Stimulated activated CD4-positive, alpha-beta T cell treated with anti-CD3 and anti-CD28 coated beads, Interleukin-4, amount 100 ng/mL, for 1 hour (primary cell): ENCODE measurements at places on chromosomes 2 and 18.

DNA sequence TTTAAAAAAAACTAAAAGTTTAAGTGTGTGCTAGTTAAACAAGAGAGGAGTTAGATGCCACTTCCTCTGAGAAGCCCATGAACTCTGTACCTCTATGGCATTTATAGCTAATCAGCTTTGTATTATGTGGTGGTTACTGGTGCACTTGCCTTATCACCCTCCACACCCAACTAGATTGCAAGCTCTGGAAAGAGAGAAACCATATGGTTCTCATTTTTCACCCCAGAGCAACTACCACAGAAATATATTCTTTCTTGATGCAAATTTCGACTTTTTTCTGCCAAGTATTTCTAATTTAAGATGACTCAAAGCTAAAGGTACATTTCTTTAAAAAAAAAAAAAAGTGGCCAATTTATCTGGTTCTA lies 24.2 kb downstream of the RAPH1 start:
- no peak for DNase-seq

DNA sequence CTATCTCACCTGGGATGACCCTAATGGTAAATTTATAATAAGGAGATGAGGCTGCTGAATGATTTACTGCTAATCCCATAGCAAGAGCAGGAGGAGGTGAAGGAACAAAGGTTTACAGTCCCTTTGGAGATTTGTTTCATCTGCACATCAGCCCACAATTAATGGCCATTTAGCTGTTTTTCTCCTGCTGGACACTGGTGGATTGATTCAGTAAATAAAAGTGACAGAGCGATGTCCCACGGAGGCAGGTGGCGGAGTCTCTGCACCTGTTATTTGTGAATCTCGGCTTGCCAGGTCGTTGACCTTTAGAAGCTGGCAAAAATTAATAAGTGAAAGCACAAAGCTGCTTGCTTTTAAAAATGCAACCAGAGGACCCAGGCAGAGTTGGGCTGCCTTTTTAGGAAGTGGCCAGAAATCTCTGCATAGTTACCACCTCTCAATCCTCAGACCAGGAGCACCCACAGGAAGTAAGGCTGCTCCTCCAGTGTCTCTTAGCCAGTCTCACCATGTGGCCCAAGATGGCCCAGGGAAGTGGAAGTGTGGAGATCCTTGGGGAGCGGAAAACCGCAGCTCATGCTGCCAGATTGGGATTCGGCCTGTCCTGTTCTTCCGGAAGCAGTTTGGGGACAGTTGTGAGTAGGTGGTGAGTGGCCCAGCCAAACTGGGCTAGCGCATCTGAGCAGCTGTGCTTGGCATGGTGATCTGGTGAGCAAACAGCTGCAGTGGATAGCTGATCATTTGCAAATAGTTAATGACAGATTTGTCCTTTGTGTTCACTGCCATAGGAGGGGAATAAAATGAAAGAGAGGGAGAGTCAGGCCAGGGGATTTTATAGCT lies 1005.7 kb upstream of the PIK3C3 start:
- DNase-seq: no peak

DNA sequence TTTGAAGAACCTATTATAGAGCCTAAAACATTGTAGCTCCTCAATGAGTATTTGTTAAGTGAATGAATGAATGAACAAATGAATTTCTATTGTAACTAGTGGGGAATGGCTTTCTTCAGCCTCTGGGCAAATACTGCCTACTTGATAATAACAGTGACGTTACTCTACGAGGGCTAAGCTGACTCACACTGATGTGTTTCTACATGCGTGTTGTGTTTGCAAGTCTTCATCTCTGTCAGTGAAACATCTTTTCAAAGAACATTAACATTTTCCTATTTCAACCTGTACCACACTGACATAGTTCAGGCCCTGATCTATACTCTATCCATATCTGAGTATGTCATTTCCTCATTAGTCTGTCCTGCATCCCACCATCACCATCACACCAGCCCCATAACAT lies 319.9 kb upstream of the ACVR2A start:
- DNase-seq: no peak

DNA sequence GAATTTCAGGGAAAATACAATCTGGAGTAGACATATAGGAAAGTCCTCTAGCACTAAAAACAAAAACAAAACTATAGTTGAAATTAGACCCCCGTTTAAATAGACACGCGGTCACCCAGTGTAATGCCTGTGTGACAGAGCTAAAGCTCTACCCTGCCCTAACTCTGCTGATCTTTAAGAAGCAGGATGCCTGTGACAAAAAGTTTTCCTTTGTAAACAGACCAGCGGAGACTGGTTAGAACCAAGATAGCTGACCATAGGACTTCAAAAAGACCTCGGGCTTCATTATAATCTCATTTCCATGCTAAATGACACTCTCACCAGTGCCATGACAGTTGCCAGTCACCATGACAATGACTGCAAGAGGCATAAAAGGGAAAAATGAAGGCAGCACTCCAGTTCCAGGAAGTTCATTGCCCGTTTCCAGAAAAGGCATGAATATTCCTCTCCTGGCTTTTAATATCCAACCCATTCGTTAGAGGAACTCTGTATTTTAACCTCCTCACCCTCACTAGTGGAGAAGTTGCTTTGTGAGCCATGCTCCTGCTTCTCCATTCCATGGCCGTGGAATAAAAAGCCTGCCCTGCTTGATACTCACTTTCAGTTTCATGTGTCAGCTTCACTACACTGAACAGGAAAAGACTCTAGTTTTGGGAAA lies 157.2 kb upstream of the COPS8 start:
- DNase-seq: no peak

DNA sequence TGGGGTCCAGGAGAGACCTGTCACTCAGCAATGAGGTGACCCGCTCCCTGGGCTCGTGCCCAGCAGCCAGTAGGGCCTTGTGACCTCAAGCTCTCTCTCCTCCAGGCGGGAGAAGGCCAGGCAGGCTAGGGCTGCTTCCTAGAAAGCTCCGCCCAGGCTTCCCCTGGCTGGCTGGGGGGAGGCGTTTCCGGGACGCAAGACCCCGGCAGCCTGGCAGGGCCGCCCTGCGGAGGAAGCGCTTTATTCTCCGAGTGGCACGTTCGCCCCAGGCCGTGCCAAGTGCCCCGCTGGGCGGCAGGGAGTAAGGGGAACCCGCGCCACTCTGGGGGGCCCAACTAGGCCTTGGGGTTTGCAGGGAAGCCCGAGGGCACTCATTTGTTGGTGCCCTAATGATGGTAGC lies 21.2 kb upstream of the EPAS1 start:
- DNase-seq: peak; percentile 2

DNA sequence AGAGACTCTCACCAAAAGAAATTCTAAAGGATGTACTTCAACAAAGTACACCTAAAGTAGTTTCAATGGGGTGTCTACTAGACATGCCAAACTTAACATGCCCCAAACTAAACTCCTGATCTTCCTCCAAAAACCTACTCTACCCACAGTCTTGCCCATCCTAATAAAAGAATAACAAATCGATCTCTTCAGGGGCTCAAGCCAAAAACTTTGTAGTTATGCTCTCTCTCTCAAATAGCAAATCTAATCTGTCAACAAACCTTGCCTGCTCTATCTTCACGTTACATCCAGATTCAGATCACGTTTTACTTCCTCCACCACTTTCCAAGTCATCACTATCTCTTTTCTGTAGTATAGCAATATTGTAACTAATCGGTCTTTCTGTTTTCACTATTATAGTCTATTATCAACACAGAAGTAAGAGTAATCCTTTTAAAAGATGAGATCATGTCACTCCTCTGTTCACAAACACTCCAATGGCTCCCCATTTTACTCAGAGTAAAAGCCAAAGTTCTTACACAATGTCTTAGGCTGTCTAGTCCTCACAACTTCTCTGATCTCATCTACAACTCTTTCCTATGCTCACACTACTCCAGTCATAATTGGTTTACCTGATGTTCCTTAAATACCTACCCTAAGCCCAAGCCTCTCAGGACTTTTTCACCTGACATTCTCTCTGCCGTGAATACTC lies 79.9 kb downstream of the THADA start:
- no peak for DNase-seq

GRCh38 chr2:208820014-208820688 lies 413.6 kb downstream of the PTH2R start:
- no peak for DNase-seq

DNA sequence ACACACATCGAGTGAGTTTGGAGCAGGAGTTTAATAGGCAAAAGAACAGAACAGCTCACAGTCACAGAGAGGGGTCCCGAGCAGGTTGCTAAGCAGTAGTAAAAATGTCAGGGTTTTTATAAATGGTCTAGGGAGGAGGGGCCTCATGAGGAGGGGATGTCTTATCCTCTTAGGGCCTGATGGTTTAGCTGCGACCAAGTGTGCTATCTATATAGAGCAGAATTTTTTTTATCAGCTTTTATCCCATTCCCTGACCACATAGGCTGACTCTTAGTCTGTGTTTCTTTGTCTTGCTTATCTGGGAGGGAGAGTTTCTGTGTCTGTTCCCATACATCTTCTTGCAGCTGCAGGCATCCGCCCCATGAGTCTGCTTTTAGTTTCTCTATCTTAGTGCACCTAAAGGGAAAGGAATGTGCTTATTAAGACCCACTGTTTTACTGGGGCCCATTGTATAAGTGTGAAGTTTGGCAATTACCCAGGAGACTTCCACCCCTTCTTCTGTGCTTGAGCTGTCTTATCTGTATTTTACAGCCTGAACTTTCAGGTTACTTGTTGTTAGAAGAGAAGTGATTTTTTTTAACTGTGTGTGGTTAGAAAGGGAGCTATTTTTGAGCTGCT lies 30.4 kb upstream of the GMCL1 start:
- no peak for DNase-seq

DNA sequence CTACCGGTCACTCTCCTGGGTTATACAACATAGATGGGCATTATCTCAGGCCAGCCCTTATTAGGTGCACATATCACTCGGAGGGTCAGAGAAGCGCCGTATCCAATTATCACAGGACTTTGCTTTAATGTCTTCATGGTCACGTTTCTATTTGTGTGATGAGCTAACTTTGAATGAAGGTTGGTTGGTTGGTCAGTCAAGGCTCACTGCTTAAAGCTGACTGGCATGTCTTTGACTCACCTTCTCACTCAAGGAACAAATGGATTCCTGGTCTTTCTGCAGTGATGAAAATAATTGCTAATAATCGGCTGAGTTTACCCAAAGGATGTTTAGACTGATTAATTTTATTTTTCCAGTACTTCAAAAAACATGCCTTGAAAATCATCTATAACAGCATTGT lies 39.7 kb downstream of the COLEC12 start:
- DNase-seq: no peak

DNA sequence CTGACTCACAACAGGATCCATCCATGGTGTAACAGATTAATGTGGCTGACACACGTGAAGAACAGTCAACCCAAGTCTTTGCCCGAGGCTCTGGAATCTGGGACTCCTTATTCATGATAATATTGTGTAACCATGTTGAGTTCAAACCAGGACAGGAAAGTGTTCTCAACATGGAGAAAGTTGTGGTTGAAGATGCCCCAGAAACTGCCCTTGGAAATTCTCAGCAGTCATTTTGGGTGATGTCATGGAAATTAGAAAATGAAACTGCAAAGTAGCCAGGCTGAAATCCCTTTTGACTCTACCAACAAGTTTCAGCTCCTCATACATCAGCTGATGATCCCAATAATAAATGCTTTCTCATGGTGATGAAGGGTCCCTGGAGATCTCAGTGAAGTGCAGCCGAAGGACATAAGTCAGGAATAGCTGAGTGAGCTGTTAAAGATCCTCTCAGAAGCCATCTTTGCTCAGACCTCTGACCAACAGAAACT lies 307.7 kb downstream of the TNS1 start:
- DNase-seq: no peak

DNA sequence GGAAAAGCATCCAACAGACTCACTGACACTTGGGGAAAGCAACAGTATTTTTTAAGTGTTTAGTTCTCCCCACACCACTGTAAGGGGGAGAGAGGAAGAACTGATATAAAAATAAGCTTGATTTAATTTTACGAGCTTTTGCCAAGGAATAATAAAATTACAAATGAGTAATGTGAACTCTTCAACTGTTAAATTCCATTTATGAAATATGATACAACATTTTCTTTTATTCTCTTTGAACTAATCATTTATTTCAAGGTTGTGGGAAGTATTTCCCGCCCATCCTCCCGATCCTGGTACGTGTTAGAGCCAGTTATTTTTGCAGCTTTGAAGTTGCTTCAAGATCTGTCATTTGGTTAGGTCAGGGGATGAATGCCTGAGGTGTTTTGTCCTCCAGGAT lies 35.2 kb downstream of the WDPCP start:
- no peak for DNase-seq

- no peak for DNase-seq
Measured at GRCh38 chr2:83584672-83585071, 874.4 kb downstream of the SUCLG1 start.

DNA sequence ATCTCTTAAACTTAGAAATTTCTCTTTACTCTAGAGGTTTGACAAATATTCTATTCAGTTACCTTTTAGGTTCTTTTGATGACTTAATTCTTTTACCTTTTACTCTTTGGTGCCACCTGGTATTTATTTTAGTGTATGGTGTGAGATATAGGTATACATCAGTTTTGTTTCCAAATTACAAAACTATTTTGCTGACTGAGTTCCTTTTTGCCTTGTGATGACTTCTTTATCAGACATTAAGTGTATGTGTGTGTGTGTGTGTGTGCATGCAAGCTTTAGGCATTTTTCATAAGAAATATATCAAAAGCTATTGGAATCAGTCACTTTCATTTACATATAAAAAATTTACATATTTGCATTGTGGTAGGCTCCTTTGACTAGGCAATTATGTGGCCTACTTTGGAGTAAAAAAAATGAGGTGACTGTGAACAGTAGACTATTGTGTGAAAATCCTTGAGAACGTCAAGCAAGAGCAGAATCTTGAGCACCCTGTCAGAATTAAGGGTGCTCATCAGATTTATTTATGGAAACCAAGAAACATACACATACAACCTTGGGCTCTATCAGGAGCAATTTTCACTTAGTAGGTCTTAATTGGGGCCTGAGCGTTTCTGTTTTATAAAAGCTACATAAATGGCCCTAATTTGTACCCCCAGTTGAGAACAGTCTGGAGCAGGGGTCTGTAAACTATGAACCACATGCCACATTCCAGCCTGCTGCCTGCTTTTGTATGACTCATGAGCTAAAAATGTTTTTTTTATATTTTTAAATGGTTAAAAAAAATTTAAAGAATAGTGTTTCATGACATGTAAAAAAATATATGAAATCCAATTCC lies 415.9 kb downstream of the SLC4A3 start:
- DNase-seq: no peak

DNA sequence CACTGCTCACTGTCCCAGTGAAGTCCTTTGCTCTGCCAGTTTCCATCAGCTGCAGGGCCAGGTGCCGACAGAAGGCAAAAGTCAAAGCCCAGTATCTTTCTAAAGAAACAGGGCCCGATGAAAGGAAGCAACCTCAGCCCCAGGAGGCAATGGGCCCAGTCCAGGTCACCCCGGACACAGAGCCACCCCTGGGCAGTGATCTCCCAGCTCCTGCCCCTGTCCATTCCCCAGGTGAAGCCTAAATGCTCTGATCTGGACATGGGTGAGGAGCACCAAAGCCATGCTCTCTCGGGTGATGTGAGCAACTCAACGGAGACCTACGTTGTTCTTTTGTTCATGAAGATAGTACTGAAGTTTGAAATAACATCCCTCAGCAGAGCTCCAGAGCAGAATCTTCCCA lies 61.6 kb downstream of the HDAC4 start:
- no peak for DNase-seq
